ENCODE measurements at places on chromosomes 7 and 10. TPM values are rescaled to one million over a fixed set of nuclear protein-coding genes. Genes with fewer than 3 reads are reported as not detected.

DNA sequence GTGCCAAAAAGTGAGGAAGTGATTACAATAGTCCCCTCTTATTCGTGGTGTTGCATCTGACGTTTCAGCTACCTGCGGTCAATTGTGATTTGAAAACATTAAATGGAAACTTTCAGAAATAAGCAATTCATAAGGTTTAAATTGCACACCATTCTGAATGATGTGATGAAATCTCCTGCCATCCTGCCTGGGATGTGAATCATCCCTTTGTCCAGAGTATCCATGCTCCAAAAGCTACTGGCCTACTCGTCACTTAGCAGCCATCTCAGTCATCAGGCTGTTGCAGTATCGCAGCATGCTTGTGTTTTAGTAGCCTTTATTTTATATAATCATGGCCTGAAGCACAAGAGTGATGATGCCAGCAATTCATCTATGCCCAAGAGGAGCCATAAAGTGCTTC lies 97.7 kb upstream of the CDCA7L start:
- no peak for DNase-seq

- DNase-seq: no peak
Measured at GRCh38 chr10:91816981-91817380, 18.8 kb downstream of the TNKS2 start.

GRCh38 chr10:25555865-25556264 lies 378.2 kb upstream of the MYO3A start:
- DNase-seq: no peak

GRCh38 chr10:133335246-133336117 lies 1.2 kb downstream of the CALY start:
- DNase-seq: no peak

DNA sequence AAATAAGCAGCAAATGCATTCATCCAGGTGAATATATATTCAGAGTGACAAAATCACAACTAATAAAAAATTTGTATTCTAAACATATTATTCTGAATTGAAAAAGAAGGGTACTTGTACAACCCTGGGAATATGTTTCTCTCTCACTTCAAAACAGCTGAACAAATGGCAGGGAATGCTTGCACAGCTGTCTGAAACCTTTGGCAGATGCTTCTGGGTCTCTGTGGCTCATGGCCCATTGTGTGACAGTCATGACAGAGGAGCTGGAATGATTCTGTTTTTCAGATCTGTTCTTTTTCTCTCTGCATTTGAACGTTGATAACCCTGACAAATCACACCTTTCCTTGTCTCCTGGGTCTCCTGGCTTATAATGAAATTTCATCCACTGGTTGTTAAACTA lies 275.7 kb upstream of the FZD1 start:
- DNase-seq: no peak

DNA sequence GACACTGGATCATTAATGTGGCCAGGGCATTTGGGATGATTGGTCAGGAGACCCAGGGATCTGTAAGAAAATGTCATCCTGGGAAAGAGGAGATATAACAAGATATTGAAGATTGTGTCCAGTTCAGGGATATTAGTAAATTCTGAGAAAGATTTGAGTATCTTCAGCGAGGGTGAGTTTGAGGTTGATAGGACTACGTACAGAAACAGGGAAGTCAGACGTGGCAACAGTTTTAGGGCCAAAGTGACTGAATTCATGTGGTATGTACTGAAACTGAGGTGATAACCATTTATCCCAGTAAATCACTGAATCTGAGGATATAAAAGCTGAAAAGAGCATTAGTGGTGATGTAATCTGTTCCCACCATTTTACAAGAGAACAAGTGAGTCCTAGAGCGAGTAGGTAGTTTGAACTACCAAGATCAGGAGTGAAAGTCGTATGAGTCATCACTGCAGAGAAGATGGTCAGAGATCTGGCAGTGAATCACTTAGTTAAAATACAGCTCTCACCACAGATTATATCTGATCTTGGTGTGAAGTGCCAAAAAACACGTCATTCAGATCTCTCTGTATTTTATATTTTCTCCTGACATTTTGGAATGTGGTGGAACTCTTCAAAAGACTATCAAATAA lies 220.5 kb downstream of the CDK14 start:
- DNase-seq: peak; percentile 96

- peak; percentile 66 for DNase-seq
Measured at GRCh38 chr7:80699045-80699638, 60.7 kb downstream of the CD36 start.

DNA sequence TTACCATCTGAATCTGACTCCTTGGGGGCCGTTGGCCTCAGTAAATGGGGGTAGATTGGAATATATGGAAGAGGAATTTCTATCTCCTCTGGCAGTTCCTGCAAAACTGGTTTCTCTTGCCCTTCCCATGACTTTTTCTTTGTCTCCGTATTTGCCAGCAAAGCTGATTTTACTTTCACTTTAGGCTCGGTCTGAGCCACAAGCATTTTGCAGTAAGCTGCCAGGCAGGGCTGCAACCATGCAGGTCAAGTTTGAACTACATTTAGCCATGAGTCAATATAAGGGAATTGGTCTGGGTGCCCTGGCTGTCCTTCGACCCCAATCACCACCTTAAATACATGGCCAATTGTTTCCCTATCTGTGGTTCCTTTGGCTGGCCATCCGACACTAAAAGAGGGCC lies 104.3 kb downstream of the TRIM24 start:
- DNase-seq: peak; percentile 27

- peak; percentile 22 for DNase-seq
Measured at GRCh38 chr10:11609492-11610093, 1.9 kb downstream of the USP6NL start.

- no peak for DNase-seq
Measured at GRCh38 chr7:157401567-157402387, 65.0 kb downstream of the DNAJB6 start.

GRCh38 chr7:40175725-40176510 lies 41.1 kb downstream of the SUGCT start:
- no peak for DNase-seq

DNA sequence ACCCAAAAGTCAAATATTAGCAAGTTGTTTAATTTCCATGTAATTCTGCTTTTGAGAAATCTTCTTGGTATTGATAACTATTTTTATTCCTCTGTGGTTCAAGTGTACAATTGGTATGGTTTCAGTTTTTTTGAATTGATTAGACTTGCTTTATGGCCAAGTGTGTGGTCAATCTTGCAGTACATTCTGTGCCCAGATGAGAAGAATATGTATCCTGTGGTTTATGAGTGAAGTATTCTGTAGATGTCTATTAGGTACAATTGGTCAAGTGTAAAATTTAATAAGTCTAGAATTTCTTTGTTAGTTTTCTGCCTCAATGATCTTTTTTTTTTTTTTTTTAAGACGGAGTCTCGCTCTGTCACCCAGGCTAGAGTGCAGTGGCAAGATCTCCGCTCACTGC lies 36.6 kb upstream of the C7orf33 start:
- DNase-seq: no peak

DNA sequence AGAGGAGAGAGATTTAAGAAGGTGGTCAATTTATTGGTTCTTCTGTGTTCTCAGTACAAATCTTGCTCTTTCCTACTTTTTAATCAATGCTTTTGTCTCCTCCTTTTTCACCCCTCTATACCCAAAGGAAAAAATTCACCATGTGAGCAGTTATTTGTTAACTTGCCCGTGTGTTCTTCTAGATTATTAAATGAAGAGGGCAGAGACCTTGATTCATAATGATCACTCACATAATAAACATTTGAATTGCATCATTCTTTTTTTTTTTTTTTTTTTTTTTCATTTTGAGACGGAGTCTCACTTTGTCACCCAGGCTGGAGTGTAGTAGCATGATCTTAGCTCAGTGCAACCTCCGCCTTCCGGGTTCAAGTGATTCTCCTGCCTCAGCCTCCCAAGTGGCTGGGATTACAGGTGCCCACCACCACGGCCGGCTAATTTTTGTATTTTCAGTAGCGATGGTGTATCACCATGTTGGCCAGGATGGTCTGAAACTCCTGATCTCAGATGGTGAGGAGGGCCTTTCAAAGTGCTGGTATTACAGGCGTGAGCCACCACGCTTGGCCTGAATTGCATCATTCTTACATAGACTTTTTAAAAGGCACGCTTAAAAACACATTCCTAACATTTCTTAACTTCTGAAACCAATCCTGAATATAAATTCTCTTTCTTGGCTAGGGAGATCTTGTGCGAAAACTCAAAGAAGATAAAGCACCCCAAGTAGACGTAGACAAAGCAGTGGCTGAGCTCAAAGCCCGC lies 3.6 kb downstream of the GARS1 start:
- no peak for DNase-seq

DNA sequence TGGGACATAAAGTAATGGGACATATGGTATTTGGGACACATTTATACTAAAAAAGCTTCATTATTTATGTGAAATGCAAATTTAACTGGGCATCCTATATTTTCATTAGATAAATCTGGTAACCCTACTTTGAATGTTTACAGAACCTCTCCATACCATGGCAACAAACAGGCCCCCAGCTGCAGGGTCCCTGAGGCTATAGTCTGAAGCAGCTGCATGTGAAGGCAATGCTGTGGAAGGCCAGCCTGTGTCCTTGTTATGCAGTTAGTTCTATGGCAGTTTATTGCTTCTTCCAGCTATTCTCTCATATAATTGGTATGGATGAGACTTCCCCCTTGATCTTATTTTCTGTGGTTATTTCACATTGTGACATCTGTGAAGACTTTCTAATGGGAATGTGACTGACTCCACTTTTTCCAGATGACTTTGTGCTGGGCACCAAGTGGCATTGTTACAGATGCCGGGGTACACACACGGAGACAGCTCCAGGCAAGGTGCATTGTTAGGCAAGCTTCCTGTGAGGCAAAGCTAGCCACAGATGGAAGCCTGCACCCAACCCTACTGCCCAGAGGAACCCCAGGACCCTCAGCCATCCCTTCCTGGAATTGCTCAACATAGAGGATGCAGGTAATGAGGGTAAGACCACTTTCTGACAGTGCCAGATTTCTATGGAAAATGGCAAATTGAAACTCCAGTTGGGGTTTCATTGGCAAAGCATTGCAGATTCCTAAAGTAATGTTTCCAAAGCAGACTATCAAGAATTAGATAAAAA lies 49.5 kb upstream of the ADAM12 start:
- no peak for DNase-seq

DNA sequence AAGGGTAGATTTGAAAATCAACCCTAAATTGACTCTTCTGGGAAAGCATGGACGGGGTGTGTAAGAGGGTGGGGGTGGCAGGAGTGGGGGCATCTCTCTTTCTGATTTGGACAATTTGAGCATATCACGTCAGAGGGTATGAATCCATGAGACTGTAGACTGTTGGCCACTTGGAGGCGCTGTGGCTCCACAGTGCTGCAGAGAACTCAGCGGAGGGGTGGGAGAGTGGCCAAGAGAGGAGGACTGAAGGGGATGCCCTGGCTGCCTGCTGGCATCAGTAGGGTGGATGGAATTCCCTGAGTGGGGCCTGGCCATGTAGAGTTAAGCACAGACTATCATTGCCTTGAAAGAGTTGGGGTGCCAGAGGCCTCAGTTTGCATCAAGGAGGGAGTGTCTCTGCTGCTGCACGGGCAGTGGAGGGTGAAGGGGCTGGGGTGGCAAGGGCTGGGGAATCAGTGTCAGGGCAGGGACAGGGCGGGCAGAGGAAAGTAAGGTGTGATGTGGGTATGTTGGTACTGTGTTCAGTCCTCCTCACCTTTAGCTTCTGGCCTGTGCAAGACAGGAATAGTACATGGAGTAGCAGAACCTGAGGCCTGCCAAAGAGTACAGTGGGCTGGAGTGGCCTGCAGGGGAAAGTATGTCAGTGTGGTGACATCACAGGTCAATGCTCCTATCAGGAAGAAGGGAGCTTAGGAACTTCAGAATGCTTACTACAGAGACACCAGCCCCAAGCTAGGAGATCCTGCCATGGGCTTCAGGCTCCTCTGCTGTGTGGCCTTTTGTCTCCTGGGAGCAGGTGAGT lies 133.5 kb upstream of the PRSS58 start:
- peak; percentile 44 for DNase-seq

DNA sequence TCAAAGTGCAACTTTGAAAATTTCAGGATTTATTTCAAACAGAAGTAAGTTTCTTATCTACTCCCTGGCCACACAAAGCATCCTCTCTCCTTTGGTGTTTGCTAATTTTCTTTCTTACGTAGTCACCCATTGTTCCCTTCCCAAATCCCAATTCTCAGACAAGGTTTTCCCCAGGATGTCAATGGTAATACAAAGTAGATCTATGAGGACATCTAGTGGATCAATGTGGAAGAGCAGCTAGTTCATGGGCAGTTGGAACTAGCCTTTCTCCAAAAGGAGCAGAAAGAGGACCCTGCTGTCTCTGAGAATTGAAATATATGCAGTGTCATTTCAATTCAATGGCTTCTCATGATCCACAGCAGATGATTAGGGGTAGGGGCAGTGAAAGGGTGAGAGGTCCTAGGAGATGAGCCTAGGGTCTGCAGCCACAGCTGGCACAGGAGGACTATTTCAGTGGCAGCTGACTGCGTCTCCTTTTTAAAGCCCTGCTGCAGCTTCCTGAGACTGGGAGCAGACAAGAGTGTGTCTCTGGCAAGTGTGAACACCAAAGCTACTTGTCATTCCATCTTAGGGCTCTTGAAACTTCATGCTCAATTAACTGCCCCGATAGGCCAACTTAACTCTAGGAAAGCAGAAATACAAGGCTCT lies 632.6 kb downstream of the KCNMA1 start:
- peak; percentile 45 for DNase-seq

GRCh38 chr10:25849988-25850387 lies 84.0 kb upstream of the MYO3A start:
- no peak for DNase-seq

- DNase-seq: no peak
Measured at GRCh38 chr10:124622158-124622557, 122.0 kb downstream of the FAM53B start.

GRCh38 chr10:13674645-13675588 lies 88.2 kb downstream of the PRPF18 start:
- peak; percentile 95 for DNase-seq

GRCh38 chr10:126243971-126244370 lies 144.3 kb downstream of the ADAM12 start:
- DNase-seq: no peak

- no peak for DNase-seq
Measured at GRCh38 chr10:57535306-57535705, 732.4 kb downstream of the IPMK start.

GRCh38 chr10:87030912-87031635 lies 11.0 kb downstream of the FAM25A start:
- DNase-seq: no peak

- DNase-seq: no peak
Measured at GRCh38 chr7:73974948-73975926, 52.7 kb upstream of the ELN start.

- DNase-seq: no peak
Measured at GRCh38 chr10:64503429-64503828, 982.2 kb downstream of the REEP3 start.

The OR2A12 gene
- total RNA-seq: not detected

The ANKRD1 gene
- total RNA-seq: 350 TPM

The ST8SIA6 gene
- total RNA-seq: 0.87 TPM

The RSPH10B gene
- 0.20 TPM for total RNA-seq

The PRKRIP1 gene
- total RNA-seq: 8.1 TPM

The IKZF1 gene
- under 0.01 TPM for total RNA-seq

The FOXI2 gene
- not detected for total RNA-seq

The HOXA10 gene
- under 0.01 TPM for total RNA-seq

The C10orf143 gene
- 0.40 TPM for total RNA-seq

Data from lung microvascular endothelial cell (primary cell).